ENCODE measurements at places on chromosomes 12 and 14.

GRCh38 chr12:109600995-109601394 is 27.4 kb downstream of the MVK start:
- no peak for DNase-seq

DNA sequence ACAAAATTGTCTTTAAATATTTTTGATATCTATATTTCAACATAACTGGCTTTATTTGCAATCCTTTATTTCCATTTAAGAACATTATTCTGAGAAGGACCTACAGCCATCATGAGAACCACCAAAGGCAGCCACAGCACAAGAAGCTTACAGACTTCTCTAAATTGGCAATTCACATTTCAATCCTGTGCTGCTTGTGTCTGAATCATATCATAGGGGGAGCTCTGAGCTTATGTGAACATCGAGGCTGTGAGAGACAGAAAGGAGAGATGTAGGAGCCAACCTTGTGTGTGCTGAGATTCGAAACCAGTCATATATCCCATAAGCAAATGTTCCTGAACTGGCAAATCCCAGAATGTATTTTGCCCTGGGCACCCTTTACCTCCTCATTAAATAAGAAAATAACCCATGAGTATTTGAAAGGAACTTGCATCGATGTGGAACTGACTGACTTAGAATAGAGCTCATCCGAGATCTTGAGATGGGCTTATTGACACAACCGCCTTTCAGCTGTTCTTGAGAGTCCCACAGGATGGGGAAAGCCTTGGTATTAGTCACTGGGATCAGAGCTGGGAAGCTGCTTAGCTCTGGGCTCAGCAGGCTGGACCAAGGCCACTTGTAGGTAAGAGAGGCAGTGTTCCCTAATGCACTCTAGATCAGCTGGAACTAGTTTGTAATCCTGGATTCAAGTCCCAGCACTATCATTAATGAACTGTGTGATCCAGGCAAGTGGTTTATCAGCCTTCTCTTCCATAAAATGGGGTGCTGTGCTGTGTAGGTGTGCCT is 329.8 kb downstream of the CACNA1C start:
- no peak for DNase-seq

DNA sequence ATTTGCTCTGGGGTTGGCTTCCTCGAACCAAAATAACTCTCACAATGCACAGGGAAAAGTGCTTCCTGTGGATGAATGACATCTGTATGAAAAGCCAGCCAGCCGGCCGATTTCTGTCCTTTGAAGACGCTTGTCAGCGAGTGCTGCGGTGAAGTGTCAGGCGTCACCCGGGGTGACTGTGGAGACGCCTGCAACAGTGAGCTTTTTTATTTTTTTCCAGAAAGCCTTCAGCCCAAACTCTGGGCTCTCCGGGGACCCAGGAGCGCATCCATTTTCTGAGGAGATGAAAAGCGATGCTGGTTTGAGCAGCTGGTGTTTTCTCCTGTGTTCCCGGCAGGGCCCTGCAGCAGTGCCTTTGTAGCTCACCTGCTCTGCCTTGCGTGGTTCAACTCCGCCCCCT is 147.9 kb upstream of the MYL2 start:
- no peak for DNase-seq

- no peak for DNase-seq
Measured at GRCh38 chr14:44742202-44742601, 219.5 kb downstream of the KLHL28 start.

DNA sequence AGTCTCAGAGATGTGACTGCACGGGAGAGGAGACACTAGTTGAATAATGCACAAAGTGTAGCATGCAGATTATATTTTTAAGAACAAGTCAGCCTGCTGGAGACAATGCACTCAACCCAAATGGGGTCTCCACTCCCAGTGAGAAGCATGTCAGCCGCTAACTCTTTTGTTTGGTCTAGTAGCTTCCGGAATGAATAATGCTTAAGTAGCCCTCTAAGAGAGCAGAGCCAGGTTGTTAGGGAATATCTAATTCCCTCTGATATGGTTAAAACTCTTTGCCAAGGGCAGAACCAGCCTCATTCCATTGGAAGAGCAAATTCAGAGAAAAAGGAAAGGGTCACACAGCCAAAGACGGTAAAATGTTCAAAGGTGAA is 80.4 kb downstream of the DAD1 start:
- DNase-seq: no peak

Measured in osteoblast (primary cell).